Stimulated activated CD8-positive, alpha-beta memory T cell treated with anti-CD3 and anti-CD28 coated beads, Interleukin-15, amount 100 ng/mL, for 4 hours (primary cell): ENCODE measurements at places on chromosomes 6 and 20.

DNA sequence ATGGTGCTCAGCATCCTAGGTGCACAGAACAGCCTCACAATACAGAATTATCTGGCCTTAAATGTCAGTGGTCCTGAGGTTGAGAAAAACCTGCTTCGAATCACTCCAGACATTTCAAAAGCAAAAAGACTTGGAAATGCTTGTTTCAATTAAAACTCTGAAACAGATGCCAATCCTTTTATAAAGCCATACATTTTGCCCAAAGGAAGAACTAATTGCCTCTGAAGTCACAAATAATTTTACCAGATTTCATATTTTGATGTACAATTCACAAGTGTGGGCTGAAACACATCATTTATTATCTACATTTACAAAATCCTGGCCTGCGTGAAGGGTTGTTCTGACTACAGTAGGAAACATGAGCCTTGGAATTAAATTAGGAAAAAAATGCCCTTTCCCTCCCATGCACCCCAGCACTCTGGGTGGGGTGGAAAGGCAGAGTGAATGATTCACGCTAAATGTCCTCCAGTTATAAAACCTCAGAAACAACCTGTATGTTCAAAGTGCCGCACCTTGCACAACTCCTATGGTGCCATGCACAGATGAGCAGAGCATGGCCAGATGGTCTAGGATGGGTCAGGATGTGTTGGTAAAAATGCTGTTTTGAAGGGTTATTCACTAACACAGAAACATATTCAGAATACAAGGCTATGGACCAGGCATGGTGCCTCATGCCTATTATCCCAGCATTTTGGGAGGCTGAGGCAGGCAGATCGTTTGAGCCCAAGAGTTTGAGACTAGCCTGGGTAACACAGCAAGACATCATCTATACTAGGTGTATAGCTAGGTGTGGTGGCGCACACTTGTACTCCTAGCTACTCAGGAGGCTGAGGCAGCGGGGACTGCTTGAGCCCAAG lies 87.0 kb downstream of the ZMYND8 start:
- DNase-seq, result no peak

GRCh38 chr20:48583801-48584200 lies 244.0 kb downstream of the PREX1 start:
- no peak for DNase-seq

DNA sequence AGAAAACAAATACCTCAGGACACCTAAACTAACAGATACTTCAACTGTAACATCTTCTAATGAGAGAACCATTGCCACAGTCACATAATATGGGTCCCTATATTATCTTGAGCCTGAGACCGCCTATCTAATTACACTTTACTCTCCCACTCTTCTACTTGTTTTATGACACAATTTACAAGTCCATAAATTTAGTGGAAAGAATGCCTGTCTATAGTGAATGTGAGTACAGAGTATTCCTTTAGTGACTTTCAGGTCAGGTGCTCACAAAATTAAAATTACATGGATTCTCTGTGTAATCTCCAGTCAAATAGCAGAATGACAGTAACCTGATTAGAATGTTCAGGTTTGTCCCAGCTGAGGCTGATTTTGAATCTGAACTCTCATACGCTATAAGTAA lies 624.1 kb downstream of the PKHD1 start:
- DNase-seq, result no peak

DNA sequence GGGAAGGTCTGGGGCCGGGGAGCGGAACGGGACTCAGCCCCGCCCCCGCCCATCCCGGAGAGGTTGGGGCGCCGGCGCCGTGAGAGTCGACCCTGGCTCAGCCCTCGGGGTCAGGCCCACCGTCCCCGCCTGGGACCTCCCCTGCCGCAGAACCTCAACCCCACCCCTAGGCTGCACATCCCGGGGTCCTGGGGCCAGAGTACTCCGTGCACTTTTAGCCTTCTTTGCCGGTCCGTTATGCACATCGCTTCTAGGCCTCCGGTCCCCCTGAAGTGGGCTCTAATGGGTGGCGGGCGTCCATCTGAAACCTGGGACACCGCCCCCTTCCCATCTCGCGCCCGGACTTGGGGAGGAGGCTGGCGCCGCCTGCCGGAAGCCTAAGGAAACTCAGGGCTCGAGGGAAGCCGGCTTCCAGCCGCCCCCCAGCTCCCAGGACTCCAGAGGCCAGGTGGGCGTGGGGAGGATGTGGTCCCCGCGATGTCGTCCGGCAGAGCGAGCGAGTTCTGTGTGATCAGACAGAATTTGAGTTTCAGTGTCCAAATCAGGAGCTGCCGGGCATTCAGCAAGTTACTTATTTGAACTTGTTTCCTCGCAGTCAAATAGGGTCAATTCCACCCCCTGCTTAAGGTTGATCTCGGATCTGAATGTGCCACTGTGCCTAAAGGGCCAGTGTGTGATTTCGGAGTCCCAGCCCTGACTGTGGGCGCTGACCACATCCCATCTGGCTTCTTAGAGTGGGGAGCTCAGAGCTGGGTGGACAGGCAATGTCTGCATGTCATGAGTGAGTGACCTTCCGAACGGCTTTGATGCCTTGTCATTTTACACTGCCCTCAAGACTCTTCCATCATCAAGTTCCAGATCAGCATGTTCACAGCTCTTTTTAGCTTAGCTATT lies 47.6 kb downstream of the CPXM1 start:
- DNase-seq, result no peak

- DNase-seq, result no peak
Measured at GRCh38 chr6:2578767-2579166, 172.0 kb downstream of the MYLK4 start.
